ENCODE measurements at places on chromosomes 7 and 10.
A peak's percentile ranks its signal among the peaks of the same experiment; 100 is the strongest.

DNA sequence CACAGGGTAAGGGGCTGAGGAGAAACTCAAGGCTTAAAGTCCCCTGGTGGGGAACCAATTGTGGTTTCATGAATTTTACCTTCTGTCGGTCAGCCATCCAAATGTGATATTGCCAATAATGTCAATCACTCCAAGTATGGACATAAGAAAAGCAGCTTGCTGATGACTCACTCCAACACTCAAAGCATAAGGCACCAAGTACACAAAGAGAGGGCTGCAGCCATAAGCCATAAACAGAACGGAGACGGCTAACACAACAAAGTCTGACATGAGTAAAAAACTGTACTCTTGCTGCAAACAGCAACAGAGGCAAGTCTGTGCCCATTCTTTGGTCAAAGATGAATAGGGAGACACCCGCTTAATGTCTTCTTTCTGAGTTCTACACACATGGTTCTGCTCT, 24.2 kb downstream of the IFIT5 start:
- DNase-seq: no peak

GRCh38 chr10:17237149-17237527, 9.1 kb downstream of the VIM start:
- DNase-seq: no peak

GRCh38 chr7:91310830-91311460, 46.7 kb downstream of the FZD1 start:
- DNase-seq: no peak

DNA sequence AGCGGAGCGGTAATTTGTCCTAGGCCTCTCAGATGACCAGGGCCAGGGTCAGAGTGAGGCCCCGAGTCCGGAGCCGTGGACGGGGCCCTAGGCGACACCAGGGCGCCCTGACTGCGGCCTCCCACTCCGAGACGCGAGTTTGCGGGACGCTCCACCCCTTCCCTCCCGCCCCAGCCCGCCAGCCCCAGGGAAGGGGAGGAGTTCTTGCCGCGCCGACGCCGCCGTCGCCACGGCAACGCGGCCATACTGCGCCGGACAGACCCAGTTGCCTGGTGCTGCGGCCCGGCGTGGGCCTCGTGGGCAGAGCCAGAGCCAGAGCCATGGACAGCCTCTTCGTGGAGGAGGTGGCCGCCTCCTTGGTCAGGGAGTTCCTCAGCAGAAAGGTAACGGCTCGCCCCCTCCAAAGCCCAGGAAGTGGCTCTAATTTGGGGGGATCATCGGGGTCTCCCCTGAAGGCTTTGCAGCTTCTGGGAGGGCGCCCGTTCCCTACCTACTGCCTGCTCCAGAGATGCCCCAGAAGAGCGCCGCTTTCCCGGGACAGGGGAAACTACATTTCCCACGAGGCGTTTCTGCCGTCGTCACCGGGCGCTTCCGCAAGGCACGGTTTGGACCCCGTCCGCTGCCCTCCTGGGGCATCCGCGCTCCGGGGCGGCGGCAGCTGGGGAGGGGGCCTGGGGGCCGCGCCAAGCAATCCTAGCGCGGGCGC, at the start of gene MINDY4:
TSS of gene MINDY4 (plus strand) at position 244 of the 706 bp plus-strand sequence. CDS start at position 321, 77 bp downstream.
- DNase-seq: peak; percentile 93

- no peak for DNase-seq
Observed at GRCh38 chr7:157684157-157684908, 347.5 kb downstream of the DNAJB6 start.

DNA sequence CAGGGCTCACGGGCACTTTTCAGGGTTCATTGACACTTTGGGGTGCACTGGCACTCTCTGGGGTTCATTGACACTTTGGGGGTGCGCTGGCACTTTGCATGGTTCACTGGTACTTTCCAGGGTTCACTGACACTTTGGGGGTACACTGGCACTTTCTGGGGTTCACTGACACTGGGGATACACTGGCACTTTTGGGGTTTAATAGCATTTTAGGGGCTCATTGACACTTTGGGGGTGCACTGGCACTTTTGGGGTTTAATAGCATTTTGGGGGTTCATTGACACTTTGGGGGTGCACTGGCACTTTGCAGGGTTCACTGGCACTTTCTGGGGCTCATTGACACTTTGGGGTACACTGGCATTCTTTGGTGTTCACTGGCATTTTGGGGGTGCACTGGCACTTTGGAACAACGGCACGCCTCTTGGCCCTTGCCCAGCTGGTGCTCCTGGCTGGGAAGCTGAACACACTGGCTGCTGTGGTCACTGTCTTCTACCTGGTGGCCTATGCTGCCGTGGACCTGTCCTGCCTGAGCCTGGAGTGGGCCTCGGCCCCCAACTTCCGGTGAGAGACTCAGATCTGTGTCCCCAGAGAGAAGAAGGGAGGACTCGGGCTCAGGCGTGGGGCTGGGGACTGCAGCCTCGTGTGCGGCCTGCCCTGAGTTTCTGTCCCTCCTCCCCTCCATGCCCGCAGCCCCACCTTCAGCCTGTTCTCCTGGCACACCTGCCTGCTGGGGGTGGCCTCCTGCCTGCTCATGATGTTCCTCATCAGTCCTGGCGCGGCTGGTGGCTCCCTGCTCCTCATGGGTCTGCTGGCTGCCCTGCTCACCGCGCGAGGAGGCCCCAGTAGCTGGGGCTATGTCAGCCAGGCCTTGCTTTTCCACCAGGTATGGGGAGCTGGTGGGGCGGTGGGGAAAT, 6.2 kb upstream of the TRIP6 start:
- DNase-seq: no peak

DNA sequence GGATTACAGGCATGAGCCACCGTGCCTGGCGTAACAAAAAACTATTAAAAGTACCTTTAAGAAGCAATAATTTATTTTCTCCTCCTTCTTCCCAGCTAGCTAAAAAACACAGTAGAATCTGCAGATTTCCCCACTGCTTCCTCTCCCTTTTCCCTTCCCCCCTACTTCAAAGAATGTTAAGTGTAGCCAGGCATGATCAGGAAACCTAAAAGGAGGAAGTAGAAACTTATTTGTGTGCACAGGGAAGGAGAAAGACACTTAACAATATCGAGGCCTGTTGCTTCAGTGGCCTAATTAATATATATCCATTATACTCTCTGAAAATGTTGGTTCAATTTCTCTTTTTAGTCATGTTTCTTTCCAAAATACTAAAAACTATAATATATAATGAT, 127.7 kb downstream of the NRBF2 start:
- peak; percentile 67 for DNase-seq

DNA sequence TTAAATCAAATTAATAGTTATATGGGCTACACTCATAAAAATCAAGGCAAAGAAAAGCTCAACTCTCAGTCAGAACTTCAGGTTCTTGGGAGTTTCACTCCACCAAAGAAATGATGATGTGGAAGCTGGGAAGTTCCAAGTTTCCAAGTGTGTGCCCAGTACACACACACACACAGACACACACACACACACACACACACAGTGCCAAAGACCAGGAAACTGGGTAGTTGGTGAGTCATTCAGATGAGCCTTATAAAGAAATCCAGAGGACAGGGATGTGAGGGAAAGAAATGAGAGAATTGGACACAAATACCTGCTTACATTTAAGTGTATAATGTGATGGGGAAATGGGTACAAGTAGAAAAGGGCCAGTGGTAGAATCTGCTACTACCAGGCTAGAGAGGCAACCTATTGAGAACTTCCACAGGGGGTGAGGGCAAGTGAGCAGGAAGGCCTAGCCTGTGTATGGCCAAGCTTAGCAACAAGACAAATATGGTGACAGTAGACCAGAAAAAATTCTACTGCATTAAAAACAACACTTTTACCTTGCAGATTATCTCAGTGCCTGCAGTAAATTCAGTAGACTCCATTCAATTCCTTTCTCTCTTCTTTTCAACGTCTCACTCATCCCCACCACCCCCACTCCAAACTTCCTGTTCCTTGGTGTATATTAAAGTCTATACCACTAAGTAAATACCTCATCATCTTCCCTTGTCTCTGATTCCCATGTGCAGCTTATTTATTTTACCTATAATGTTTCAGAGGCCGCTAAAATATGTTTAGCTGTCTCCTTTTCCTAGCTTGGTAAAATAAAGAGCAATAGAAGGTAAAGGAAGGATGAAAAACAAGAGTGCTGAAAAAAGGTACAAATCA, 95.0 kb downstream of the CABCOCO1 start:
- DNase-seq: no peak

- peak; percentile 76 for DNase-seq
Observed at GRCh38 chr7:18352339-18353255, 143.0 kb upstream of the HDAC9 start.

GRCh38 chr10:76973091-76974016, 664.3 kb downstream of the KCNMA1 start:
- DNase-seq: peak; percentile 97

DNA sequence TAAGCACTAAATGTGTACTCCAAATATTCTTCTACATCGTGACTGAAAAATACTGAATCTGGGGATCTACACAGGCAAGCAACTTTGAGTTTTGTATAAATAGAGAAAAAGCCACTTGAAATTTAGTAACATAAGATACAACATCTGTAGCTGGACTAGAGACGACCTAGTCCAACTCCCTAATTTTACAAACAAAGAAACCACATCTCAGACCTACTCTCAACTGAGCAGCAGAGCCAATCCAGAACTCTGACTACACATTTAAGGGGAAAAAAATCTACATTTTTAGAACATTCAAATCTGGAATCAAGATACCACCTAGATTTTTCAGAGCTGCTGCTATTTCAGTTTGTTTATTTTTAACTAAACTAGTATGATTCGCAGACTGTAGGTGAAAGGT, 88.9 kb downstream of the CABCOCO1 start:
- no peak for DNase-seq

DNA sequence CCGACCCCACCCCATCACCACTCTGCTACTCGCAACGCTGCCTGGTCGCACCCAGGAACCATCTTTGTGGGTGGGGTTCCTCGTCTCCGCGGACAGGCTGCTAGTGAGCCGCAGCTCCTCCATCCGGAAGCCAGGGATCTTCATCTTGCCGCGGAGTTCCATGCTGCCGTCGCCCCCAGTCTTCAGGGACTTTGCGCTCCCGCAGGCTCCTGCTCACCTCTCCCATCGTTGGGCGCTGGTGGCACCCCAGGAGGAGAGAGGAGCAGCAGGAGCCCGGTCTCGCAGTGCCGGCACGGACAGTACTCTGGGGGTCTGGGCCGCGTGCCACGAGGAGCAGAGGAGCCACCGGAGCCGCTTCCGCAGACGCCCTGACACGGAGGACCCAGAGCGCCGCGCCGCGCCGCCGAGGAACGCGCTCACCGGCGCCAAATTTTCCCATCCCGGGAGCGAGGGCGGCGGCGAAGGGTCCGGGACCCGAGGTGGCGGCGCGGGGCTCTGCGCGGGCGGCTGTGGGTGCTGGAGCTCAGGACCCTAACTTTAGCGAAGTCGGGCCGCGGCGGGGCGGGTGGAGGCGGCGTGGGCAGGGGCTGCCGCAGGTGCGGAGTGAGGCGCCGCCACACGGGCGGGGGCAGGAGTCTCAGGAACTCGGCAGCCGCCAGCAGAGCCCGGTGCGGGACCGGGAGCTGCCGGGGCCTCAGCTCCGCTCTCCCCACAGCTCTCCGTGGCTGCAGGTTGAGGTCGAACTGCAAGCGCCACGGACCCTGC, 750.1 kb upstream of the SORCS1 start:
- peak; percentile 1 for DNase-seq

DNA sequence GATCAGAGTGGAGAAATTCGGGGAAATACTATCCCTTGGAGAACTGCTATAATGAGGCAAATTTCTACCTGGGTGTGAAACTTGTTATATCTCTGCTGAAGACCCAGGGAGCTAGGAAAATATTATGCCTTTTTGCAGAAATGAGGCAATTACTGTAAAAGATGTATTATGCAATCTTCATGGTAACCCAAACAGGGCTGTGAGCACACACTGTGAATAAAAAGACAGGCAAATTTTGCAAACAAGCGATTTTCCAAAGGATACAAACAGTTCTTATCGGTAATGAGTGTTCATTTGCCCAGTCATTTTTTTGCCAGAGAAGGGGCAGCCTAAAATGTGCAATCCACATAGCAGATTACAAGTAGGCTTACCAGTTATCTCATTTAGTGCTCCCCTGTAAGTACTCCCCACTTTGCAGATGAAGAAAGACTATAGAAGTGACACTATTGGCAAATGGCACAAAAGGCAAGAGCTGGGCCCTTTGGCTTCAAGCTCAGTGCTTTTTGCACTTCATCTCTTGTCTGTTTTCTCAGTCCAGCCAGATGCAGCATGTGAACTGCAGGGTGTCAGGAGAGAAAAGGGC, 205.8 kb downstream of the HECW1 start:
- no peak for DNase-seq

DNA sequence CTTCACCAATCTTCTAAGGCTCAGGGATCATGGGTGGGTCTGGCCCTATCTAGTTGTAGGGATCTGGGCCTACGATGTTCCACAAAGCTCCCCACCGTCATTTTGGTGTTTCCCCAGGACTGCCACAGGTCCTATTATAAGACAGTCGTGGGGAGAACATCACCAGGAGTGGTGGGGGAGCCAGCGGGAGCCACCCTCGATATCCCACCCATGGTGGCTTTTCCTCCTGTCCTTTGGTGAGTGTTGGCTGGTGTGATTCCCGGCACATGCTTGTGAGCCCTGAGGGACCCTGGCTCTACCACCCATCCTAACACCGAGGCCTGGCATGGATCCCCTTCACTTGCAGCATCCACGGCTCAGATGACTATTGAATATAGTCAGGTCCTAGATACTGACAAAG, 247.4 kb downstream of the ACTR3B start:
- no peak for DNase-seq

GRCh38 chr10:10626734-10627133, 390.9 kb upstream of the CELF2 start:
- DNase-seq: peak; percentile 63

GRCh38 chr10:14611968-14612693, 162.6 kb downstream of the FAM107B start:
- no peak for DNase-seq

- no peak for DNase-seq
Observed at GRCh38 chr10:96352582-96352981, 6.2 kb downstream of the OPALIN start.

Data from muscle of leg (tissue), 16 donors.